Esophagus mucosa (tissue), 1 donor: ENCODE measurements at places on chromosomes 12 and 14. TPM values are rescaled to one million over a fixed set of nuclear protein-coding genes. Genes with fewer than 3 reads are reported as not detected.

DNA sequence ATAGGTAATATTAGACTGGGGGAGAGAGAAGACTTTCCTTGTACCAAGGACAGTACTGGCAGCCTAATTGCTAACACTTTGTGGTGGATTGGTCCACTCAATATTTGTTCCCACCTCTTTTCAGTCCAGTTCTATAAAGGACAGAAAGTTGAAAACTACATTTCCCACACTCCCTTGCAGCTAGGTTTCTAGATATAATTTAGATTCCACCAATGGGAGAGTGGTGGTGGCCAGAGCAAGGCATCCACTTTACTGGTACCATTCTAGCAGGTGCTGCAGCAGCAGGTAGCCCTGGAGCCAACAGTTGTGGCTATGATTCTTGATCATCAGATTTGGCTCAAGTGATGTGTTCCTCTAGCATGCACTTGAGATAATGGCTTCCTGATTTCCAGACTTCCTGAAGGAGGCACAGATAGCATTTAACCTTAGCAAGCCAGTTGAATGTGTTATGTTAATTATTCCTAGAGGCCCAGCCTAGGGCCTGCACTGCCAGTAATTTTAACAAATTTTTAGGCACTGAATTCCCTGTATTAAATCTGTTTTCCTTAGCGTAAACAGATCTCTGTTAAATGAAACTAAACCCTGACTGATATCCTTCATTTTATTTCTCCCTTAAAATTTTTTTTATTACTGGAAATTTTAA lies 24.4 kb downstream of the SLC38A1 start:
- no peak for ATAC-seq

- no peak for ATAC-seq
Measured at GRCh38 chr12:114393569-114393968, 12.4 kb downstream of the TBX5 start.

GRCh38 chr14:75204116-75204515 lies 27.7 kb upstream of the TMED10 start:
- peak; percentile 50 for ATAC-seq

DNA sequence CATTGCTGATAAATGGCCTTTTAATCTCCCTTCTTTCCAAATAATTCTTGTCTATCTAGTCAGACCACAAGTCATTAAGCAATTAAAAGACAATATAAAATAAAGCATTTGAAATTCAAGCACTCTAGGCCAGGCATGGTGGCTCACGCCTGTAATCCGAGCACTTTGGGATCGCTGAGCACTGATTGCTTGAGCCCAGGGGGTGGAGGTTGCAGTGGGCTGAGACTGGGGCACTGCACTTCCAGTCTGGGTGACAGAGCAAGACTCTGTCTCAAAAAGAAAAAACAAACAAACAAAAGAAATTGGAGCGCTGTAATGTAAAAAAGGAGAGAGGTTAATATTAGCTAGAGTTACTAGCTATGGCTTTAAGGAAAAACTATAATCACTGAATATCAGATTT lies 30.5 kb upstream of the CSRP2 start:
- no peak for ATAC-seq

CCDC92 gene
- 9.9 TPM for total RNA-seq

DNA sequence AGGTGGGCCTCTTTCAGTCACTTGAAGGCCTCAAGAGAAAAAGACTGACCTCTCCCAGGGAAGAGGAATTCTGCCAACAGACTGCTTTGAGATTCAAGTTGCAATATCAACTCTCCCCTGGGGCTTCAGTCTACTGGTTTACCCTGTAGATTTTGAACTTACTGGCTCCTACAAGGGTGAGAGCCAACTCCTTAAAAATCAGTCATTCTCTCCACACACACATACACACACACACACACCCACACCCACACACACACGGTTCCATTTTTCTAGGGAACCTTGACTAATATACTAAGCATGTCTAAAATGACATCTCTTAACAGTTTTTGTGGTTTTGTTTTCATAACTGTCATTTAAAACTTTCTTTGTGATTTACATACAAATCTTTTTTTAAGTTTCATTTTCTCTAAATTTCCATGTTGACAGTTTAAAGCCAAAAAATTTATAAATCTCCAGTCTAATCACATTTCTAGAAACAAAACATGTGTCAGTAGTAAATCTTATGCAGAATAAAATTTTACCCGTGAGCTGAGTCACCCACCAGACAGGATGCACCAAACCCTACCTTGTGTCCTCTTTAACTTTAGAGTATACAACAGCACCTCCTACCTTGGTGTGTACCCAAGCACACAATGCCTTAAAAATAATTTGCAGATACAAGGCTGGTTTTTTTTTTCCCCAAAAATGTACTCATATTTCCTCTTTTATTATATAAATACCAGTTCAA lies 394.6 kb downstream of the AEBP2 start:
- ATAC-seq, result no peak

COX14 gene
- total RNA-seq, result 37.9 TPM

TMPRSS12 gene
- total RNA-seq, result not detected

DNA sequence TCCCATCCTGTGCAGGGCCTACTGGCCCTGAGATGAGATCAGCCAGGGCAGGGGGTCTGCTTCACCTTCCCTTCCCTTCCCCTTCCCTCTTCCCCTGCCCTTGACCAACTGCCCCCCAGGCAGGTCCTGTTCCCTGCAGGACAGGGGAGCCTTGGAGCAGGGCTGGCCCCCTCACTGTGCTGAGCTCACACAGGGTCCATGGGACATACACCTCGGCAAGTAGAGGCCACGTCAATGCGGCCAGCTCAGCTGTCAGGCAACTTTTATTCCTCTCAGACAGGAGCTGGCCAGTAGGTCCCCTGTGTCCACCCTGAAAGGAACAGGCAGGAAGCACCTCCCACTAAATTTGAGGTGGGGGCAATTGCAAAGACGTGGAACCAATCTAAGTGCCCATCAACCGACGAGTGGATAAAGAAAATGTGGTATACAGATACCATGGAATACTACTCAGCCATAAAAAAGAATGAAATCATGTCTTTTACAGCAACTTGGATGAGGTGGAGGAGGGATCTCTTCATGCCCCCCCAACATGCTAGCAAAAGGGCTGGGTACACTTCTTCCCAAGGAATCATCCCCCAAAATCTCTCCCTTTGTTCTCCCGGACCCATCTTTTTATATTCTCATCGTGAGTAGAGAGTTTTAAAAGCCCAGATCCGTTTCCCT lies 148.7 kb downstream of the BCL11B start:
- ATAC-seq, result no peak

GRCh38 chr14:31196839-31197492 lies 10.6 kb downstream of the HECTD1 start:
- no peak for ATAC-seq

DNA sequence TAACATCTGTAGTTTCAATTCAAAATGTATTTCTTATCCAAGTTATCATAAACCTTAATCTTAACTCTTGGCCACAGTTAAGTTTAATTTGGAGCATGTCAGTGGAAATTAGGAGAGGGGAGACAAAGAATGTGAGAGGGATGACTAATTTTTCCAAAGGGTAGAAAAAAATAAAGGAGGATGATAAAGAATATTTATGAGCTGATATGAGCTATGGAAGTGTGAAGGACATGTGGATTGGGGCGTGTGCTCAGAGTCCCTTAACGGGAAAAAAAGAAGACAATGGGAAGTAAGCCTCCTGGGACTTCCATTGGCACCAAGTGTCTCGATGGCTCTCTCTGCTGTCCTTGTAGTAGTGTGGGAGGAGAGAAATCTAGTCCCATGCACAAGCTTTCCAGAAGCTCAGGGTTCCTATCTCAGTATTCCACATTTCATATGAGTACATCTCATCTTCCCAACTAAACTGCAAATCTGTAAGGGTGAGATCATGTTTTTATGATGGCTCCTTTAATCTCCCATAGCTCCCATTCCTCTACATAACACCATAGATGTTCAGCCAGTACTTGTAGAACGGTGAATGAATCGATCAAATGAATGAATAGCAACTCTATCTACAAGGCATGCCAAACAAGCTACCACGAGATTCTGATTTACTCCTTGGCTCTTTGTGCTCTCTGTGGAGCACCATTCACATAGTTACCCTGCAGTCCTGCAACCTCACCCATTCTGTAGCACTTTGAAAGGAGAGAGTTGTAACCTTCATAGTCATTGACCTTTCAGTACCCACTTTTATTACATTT lies 27.4 kb downstream of the BCL2L14 start:
- ATAC-seq, result no peak

PRR4 gene
- total RNA-seq, result 0.64 TPM

- ATAC-seq, result no peak
Measured at GRCh38 chr14:100156776-100157175, 2.7 kb downstream of the DEGS2 start.
